ENCODE measurements at places on chromosomes 1 and 21. TPM values are rescaled to one million over a fixed set of nuclear protein-coding genes. Genes with fewer than 3 reads are reported as not detected.

LEFTY1 gene
- total RNA-seq = 841 TPM

DNA sequence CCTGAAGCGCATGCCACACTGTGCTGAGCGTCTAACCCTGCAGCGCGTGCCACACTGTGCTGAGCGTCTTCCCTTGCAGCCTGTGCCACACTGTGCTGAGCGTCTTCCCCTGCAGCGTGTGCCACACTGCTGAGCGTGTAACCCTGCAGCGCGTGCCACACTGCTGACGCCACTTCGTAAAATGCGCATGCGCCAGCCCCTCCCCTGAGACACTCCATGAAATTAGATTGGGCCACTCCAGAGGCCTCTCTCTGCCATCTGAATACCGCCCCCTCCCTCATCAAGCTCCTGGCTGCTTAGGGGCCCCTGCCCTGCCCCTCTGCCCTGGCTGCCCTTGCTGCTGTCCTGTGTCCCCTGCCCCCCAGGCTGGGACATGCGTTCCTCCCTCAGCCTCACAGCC is 84.8 kb downstream of the POFUT2 start:
- DNase-seq = no peak

DNA sequence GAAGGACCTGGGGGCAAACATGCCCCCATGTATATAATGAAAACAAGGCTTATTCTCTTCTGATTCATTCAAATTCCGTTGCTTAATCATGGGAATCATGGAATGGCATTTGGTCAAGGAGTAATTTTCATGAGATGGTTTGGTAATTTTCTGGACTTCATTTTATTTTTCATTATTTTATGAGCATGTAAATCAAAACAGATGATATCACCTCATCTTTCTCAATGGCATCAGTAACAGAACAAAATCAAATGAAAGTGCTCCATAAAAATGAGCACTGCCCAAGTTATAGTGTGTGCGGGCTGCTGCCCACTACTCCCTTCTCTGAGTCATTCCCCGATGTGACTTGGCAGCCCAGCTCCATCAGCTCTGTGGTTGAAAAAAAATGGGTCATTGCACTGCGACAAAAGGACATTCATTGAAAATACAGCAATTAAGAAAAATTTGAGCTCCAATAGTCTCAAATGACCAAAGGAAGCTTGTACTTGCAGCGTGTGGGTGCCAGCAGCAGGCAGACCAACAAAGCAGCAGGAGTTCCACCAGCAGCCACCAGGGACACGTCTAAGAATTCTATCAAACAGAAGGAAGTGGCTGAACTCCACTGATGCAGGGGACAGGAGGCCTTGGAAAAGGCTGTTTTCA is 84.3 kb upstream of the VAV3 start:
- DNase-seq = peak; percentile 86

GRCh38 chr1:212070720-212071302 is 35.3 kb downstream of the DTL start:
- DNase-seq = no peak

OMA1 gene
- 13.0 TPM for total RNA-seq

DNA sequence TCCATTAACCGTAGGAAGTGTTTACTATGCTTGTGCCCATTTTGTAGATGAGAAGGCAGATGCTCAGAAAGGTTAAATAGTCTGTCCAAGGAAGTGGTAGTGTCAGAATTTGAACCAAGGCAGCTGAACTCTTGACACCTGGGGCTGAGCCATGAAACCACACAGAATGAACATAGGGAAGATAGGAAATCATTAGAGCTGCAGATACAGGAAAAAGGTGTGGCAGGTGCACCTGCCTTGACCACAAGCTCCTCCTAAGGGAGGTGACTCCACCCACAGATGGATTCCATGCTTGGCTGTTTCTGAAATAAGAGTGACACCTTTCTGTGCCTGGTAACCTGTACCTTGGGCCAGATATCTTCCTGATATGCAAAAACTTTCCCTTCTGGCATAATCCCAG is 69.9 kb upstream of the IGSF21 start:
- no peak for DNase-seq
